T follicular helper cell (primary cell): ENCODE measurements at places on chromosomes 7 and 10.

DNA sequence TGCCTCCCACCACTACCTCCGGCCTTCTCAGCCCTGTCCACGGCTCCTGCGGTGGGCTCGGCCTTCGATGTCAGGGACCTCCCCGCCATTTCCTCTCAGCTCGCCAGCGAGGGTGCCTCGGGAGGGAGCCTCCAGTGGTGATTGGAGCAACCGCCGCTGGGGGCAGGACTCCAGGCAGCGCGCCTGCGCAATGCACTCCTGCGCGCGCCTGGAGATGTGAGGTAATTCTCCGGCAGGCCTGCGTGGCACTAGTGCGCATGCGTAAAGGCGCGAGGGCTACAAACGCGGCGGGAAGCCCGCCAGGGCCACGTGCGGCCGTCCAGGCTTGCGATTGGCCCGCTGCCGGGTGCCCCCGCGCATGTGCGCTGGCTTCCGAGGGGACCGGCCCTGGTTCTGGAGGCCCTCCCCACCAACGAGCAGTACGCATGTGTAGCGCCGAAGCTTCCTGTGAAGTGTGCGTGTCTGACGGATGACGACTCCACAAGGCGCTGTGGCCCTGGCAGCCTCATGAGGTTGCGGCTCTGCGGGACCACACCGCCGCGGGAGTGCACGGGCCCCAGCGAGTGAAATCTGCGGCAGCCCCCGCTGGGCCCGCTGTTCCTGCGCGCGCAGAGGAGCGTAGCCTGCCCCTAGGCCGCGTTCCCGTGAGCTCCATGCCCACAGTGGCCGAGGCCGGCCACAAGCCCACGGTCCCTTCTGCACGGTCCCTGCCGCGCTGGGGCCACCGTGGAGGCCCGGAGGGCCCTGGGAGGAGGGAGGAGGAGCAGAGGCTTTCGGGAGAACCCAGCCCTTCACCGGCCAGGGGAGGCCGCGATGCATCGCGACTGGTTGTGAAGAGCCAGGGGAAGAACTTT is at the start of gene SYCE1:
Gene SYCE1 (minus strand): TSS at position 143 of the 854 bp plus-strand sequence. CDS start 54 bp downstream, at position 89.
- no peak for DNase-seq

GRCh38 chr10:50286996-50287803 is 35.9 kb upstream of the ASAH2 start:
- DNase-seq: no peak

DNA sequence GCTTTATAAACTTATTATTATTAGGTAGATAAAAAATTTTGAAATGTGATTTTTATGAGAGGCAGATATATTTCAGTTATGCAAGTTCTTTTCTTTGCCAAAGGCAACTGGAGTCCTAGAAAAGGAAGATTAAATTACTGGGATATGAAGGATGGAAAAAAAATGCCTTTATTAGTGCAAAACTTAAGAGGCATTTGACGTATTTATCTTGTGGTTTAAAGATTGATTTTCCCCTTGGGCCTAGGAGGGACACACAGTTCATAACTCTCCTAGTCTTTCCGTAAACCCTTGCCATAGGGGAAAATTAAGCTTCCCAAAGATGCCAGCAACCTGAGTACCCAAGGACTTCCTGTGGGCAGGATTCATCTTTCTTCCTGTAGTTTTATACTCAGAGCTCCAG is 3.1 kb upstream of the STEAP4 start:
- no peak for DNase-seq

- DNase-seq: no peak
Observed at GRCh38 chr10:128879441-128880140, 587.5 kb upstream of the MGMT start.

DNA sequence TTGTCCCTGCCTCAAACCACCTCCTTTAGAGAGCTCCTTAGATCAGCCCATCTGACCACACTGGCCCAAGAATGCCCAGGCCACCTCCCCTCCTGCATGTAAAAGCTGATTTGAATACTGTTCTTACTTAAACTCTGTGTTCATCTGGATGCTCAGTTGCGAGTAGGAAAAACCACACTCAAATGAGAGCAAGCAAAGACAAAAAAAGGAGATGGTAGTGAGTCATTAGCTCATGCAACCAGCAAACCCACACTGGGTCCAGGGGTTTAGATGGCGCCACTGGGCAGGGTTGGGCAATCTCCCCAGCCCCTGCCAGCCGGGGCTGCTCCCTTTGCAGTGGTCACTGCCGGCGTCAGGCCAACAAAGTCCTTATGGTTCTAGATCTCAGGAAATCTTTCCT is 32.7 kb downstream of the TSPAN15 start:
- DNase-seq: no peak

DNA sequence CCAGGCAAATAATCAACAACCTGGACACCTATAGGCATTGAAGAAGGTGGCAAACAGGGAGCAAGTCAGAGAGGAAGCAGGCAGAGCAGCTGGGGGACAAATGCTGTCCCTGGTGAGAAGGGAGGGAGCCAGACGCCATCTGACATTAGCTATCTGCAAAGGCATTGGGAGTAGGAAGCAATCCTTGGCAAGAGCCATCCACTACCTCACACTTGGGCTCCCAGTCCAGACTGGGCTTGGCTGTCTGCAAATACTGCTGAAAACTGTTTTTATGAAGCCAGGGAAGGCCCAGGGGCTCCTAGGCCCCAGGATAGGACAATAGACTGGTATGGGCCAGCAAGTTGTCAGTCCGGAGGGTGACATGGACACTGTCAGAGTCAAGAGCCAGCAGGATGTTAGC is 132.5 kb downstream of the SORBS1 start:
- DNase-seq: no peak

DNA sequence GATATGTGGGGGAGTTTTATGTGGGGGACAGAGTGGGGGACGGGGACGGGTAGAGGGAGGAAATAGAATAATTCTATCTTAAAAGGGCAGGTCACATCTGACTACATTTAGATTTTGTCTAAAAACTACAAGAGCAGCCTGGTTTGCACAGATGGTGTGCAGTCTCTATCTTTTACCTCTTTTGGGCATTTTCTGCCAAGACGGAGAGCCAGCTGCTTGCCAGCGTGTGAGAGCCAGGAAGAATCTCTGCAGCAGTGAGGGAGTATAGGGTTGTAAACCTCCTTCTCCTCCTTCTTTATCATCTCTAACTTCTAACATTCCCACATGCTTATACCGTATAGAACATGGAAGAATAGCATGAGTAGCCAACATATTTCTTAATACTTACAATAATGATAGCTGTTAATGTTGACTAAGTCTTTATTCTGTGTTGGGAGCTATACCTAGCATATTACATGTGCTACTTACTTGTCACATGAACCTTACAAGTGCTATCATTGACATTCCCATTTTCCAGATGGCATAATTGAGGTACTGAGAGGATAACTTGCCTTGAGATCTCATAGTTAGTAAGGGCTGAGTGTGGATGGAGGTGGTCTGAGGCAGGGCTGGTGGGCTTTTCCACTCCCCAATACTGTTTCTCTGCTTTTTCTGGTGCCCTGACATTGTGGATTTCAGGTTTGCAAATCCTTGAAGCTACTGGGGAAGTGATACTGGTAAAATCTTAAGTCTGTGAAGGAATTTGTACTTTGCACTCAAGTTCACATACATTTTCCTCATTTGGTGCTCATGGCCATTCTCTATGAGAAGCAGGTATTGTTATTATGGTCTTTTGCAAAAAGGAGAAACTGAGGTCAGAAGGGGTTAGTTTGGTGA is 1.1 kb downstream of the ENTPD1 start:
- no peak for DNase-seq

- no peak for DNase-seq
Observed at GRCh38 chr10:116713846-116714245, 28.5 kb downstream of the HSPA12A start.

- DNase-seq: no peak
Observed at GRCh38 chr7:134105841-134106240, 21.3 kb upstream of the LRGUK start.

DNA sequence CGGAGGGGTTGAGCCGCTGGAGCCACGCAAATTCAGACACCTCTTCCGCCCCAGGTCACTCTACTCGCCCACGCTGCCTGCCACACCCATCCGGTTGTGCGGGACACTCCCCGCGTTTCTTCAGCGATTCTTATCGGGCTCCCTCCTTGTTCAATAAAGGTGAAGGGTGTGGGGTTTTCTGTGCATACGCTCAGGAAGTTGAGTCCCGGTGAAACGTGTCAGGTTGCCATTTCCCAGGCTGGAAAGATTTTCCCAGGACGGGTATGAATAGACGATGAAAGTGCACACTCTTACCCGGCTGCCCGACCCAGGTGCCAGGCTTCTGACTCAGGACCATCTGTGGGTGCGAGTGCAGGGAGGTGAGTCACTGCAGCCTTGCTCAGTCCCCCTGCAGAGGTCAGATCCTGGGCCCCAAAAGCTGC is 22.0 kb downstream of the KLF6 start:
- DNase-seq: no peak

DNA sequence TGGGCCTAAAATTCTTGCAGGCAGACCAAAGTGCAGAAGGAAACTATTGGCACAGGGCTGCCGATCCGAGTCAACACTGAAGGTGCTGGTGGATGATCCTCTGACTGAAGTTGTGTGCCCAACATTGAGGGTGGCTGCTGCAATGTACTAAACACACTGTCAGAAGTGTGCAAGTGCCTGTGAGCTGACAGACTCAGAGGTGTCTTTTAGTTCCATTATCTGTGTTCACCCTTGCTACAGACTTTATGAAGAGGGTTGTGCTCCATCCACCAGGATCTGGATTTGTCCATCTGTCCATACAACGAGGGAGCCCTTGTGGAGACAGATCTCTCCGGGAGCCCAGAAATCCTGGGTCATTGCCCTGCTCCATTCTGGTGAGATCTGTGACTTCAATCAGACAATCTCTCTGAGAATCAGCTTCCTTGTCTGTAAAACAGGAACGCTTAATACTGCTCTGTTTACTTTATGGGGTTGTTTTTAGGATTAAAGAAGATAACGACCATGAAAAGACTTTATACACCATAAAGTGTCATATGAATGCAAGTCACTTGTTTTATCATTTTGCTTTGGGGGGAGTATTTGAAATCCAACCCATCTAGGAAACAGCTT is 9.5 kb upstream of the TRPV6 start:
- DNase-seq: no peak

- no peak for DNase-seq
Observed at GRCh38 chr10:132879408-132880127, 62.8 kb downstream of the CFAP46 start.
